OCI-LY7 (cell line): ENCODE measurements at places on chromosomes 12 and 14.

GRCh38 chr12:120102189-120103043, 14.1 kb downstream of the RAB35 start:
- no peak for DNase-seq

GRCh38 chr14:100469632-100470522, 117.3 kb downstream of the BEGAIN start:
- DNase-seq, result no peak

- DNase-seq, result no peak
These were observed 4.3 kb upstream of the PRICKLE1 start for GRCh38 chr12:42593874-42594273.

- DNase-seq, result no peak
These were observed 101.1 kb downstream of the CRACR2A start for GRCh38 chr12:3651585-3652424.

- no peak for DNase-seq
These were observed 38.3 kb upstream of the TMTC2 start for GRCh38 chr12:82648259-82648909.

DNA sequence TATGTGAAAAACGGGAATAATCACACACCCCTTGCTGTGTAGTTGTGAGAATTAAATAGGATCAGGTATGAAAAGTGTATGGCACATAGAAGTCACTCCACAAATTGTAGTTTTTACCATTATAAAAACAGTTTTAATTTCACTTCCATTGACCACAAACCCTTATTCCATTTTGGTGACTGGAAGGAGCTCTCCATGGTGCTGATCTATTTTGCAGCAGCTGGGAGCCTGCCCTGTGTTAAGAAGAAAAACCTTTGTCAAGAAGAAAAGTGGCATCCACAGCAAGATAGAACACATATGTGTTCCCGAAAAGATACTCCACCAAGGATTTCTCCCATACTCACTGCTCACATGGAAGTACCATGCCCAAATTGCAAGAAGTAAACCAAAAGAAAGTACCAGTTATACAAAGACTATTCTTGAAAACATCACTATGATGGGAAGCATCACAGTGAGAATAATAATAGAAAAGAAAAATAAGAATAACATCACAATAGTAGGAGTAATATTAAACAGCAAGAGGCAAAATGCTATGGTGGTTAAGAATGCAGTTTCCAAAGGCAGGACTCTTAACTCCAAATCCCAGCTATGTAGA, 58.7 kb downstream of the TUNAR start:
- DNase-seq, result peak; percentile 45

DNA sequence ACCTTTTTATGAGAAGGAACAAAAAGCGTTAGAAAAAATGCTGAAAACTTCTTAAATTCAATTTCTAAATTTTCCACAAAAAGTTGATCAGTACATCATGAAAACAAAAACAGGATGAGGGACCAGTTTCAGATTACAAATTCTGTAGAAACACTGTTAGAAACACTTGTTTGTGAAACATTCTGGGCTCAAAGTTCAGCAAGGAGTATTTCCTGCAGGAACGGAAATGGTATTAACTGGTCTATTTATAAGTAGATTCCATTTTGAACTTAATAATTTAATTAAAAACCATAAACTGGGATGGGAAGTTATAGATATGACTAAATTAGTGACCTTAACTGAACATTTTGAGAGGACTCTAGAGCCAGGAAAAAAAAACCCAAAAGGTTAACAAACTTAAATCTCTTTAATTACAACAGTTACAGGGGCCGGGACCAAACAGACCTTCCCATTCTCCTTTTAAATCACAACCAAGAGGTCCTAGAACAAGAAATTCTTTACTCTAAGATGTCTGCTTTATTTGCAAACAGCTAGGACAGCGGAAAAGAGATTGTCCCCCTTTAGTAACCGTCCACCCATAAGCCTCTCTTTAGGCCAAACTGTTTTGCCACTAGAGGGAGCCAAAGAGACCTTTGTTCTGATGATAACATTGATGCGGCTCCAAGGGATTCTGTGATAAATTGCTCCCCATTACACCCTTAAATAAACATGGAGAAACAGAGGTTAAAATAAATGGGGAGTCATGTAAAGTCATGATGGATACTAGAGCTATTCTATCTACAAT, 69.0 kb upstream of the RERGL start:
- peak; percentile 65 for DNase-seq

DNA sequence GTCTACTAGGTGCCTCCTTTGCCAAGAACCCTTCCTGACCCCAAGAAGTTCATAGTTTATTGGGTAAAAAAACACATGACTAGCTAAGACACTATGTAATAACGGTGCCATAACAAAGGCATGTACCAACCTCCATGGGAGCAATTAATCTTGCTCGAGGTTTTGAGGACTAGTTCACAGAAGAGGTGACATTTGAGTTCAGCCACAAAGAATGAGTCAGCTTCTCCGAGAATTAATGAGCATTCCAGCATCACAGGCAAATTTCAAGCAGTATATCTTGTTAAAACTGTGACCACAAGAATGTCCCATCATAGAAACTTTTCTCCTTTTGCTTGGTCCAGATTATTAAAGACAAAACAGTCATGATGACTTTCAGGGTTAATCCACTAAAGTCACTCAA, 113.0 kb upstream of the RAP1B start:
- DNase-seq, result no peak

DNA sequence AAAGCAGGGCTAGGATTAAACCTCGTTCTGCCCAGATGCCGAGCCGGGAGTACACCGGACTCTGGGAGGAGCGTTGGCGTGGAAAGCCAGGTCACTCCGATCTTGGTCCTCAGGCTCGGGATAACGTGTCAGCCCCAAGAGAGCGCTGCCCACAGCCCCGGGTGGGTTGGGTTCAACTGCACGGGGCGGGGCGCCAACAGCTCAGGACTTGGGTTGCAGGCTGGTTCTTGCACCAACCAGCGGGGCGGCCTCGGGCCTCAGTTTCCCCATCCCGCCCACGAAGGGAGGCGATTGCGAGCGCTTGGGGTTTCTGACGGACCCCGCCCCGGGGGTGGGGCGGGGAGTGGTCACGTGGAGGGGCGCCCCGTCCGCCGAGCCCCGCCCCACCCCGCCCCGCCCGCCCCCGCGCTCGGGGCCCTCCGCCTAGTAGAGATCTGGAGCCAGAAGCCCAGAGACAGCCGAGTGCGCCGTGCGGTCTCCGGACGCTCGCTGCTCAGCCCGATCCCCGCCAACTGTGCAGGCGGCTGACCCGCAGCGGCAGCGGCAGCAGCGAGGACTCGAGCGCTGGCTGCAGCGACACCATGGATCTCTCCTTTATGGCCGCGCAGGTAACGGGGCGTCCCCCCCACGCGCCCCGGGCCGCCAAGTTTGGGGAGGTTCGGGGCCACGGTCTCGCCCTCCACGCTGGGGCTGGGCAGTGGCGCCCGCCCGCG, at the start of gene C14orf132:
C14orf132 (plus strand) TSS at position 443 of the 713 bp plus-strand sequence; CDS start at position 582, 139 bp downstream.
- no peak for DNase-seq

DNA sequence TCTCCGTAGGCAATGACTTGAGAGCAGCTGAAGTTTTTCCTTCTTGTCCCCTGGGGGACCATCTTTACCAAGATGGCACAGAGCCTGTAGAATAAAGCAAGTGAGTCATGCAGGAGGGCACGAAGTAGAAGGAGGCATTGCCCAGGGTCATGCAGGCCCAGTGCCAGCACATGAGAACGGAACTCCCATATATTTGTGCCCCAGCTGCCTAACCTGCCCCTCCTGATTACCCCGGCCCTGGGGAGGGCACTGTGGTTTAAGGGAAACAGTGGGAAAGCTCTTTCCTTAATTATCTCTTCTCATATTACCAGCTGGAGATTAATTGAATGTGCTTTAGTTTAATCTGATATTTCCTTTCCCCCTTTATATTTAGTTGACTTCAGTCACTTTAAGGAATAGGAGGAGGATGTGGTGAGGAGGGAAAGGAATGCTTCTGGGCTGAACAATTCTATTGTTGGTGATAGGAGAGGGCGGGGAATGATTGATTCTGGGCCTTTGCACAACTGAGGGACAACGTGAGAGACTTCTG, 51.9 kb downstream of the RASSF8 start:
- DNase-seq, result no peak

- no peak for DNase-seq
These were observed 16.7 kb downstream of the OSBPL8 start for GRCh38 chr12:76542908-76543307.

GRCh38 chr12:97642911-97643310, 180.3 kb downstream of the RMST start:
- DNase-seq, result no peak

GRCh38 chr12:89671469-89671868, 37.2 kb downstream of the ATP2B1 start:
- DNase-seq, result no peak

- DNase-seq, result no peak
These were observed 1.5 kb downstream of the MGAT2 start for GRCh38 chr14:49622022-49622607.

GRCh38 chr14:73715707-73716106, 1.5 kb upstream of the PNMA1 start:
- DNase-seq, result no peak

- no peak for DNase-seq
These were observed 196.2 kb upstream of the NUDT4 start for GRCh38 chr12:93181409-93181965.

- no peak for DNase-seq
These were observed 206.4 kb upstream of the PELI2 start for GRCh38 chr14:55911776-55912175.

- no peak for DNase-seq
These were observed 62.6 kb upstream of the NTF3 start for GRCh38 chr12:5369298-5369697.

DNA sequence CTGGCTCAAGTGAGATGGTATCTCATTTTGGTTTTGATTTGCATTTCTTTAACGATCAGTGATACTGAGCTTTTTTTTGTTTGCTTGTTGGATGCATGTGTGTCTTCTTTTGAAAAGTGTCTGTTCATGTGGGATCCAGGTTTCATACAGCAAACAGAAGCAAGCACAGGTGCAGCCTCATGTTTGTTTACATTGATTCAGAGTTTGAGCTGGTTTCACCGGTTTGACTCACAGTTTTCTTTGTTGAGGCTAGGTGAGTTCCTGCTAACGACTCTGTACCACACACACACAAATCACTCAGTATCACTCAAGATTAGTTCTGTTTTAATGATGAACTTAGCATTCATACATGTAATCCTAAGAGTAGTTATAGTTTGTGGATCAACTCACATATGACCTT, 3.7 kb downstream of the OR10G2 start:
- DNase-seq, result no peak

DNA sequence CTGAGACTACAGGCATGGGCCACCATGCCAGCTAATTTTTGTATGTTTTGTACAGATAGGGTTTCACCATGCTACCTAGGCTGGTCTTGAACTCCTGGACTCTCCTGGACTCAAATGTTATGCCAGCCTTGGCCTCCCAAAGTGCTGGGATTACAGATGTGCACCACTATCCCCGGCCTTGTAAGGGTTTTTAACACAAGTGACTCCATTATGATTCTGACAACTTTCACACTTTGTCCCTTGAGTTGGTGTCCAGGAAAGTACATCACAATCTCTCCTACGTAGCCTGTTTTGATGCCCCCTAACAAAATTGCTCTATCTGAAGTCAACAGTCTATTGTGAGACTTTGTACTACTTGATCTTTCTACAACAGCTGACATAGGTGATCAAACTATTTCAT, 11.4 kb upstream of the METAP2 start:
- no peak for DNase-seq

GRCh38 chr14:61694039-61694438, 1.3 kb upstream of the HIF1A start:
- no peak for DNase-seq

- DNase-seq, result peak; percentile 53
These were observed 53.5 kb downstream of the PHLDA1 start for GRCh38 chr12:75977952-75978671.

DNA sequence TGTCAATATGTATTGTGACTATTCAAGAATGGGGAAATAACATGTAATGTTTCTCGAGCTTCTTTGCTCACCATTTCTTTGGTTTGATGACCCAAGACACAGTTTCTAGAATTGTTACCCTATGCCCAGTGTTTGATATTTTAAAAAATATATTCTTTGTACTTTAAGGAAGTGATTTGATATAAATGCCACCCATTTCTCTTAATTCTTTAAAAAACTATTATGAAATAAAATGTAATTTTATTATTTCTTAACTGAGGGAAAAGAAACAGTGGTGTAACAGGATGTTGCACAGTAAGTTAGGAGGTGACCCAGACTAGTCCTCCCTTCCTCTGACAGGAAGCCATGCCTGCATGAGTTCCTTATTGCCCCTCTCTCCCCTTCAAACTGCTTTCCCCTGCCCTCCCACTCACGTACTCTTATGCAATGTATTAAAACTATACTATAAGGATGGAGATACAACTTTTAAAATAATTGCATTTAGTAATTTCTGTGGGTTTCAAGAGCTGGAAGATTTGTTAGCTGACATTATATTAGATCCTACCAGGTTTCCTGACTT, 279.4 kb downstream of the TMTC2 start:
- DNase-seq, result no peak

DNA sequence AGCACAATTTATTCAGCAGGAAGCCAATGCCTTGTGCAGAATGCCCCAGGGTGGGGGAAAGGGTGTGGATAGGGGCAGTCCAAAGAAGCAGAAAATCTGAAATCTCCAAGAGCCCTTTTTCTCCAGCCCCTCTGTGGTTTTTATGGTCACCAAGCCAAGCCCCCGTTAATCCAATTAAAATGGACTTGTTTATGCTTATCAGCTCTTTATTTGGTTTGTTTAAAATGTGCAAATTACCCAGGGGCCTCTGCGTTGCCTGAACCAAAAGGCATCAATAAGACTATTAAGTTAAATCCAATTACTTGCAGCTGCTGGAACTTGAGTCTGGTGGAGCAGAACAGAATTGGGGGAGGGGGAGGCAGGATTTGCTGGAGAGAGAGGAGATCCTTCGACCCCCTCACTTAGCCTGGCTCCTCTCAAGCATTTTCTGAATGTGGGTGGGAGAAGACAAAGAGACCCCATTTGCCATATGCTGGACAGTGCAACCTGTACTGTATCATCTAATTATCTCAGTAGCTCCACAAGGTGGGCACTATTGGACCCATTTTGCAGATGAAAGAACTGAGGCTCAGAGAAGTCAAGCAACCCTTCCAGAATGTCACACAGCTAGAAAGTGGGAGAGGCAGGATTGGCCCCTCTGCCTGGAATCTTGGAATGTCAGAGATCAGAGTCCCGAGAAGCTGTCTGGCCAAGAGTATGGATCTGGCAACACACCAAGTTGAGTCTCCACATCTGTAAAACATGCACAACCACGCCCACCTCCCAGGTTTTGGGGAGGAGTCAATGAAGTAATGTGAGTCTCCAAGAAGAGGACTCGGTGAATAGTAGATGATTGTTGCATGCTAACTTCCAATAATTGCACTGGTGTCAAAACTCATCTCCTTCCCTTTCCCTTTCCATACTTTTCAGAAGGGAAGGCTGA, 66.9 kb downstream of the CMKLR1 start:
- no peak for DNase-seq

DNA sequence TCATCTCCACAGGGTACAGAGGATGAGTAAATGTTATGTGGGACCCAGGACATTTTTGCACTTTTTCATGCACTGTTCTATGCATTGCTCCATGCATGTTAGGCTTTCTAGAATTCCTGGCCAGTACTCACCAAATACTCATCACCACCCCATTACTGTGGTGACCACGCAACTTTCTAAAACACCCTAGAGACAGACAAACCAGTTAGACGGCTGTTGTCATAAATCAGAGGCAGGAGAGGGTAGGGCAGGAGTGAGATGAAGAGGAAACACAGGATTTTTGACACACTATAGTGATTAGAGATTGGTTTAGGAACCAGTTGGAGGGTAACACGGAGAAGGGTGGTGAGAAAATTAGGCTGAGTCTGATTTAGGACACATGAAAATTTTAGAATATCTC, 59.3 kb downstream of the IFNG start:
- no peak for DNase-seq
